Effector memory CD8-positive, alpha-beta T cell (primary cell): ENCODE measurements at places on chromosomes 1 and 21.

DNA sequence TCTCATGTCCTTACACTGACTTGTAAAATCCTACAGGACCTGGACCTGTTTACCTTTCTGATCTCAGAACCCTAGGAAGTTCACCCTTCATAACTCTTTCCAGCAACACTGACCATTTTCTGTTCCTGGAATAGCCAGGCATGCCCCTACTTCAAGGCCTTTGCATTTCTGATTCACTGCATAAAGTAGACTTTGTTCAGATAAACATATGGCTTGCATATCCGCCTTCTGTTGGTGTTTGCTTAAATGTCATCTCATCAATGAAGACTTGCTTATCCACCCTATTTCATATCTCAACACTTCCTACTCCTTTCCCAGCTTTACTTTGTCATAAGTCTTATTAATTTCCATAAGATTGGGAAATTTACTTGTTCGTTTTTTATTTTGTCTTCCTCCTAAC, 57.4 kb downstream of the HSPA13 start:
- DNase-seq: no peak

DNA sequence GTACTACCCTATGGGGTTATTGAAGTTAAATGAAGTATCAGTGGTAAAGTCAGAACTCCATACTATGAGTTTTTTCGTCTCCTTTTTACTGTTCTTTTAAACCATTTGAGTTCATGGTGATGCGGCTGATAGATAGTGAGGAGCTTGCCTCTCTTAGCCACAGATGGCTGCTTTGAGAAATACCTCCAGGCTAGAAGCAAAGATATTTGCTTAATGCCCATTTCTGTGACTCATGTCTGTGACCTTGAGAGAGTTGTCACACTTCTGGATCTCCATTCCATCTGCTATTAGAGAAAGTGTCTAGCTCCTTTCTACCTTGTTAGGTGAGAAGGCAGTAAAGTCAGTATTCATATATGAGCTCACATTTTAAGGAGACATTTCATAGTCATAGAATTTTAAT, 89.5 kb upstream of the PLXNA2 start:
- no peak for DNase-seq

- no peak for DNase-seq
Measured at GRCh38 chr21:29382030-29382654, 83.4 kb downstream of the BACH1 start.

DNA sequence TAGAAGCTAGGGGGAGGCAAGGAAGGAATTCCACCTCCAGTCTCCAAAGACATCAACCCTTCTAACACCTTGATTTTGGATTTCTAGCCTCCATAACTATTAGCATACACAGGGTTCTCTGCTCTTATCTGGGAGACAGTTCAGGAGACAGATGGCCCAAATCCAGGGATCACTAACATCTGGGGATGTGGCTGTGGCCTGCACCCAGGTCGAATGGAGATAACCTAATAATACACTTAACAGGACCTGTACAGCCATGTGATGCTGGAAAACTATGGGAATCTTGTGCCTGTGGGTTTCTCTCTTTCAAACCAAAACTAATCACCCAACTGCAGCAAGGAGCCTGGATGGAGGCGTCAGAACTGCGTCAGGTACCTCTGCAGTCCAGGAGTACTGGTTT, 47.6 kb downstream of the KIAA0319L start:
- DNase-seq: no peak

DNA sequence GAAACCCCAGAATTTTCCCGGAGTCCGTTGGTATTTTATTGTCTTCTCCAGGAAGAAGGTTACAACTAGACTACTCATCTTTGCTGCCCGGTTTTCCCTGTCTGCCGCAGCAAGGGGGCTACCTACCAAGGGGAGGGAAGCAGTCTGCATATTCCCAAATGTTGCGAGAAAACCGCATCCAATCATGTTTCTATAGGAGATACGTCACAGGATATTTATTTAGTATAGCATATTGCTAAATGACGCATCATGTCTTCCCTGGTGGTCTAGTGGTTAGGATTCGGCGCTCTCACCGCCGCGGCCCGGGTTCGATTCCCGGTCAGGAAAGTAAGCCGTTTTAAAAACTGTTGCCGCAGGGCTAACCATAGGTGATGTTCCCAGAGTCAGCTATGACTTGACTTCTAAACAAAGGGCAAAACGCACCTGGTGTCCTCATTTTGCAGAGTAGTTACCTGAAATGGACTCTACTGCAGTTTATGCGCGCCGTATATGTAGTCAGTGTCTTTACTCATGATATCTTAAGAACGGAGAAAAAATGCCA, 15.2 kb upstream of the ZNF692 start:
- peak; percentile 91 for DNase-seq

DNA sequence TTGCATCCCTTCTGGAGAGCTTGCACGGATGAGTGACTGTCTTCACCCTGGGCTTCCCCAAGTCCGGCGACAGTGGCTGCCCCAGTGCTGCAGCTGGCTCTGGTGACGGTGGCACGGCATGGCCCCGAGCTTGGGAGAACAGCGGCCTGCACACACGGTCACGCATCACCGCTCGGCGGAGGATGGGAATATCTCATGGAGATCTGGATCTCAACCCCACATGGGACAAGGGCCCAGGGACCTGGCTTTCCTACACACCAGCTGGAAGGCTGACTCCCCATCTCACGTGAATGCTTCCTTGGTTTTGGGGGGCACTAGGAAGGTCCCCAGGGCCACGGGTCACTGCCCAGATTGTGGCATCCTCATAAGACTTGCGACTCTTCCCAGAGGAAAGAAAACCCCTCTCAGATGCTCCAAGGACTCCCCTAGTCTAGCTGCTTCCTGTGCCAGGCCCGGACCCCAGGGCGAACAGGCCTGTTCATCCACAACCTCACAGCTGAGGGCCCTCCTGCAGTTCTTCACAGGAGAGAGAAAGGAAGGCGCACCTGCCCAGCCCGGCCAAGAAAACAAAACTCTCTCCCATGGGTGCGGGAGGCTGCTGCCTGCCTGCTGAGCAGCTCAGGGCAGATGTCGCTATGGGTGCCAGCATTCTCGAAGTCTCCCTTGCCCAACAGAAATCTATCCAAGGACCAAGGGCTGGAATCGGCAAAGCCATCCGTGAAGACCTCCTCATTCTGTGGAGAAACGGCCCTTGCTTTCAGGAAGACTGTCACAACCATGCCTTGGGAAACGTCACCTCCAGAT, 9.9 kb downstream of the CFAP410 start:
- DNase-seq: no peak

GRCh38 chr1:228358039-228358763, 48.4 kb downstream of the TRIM11 start:
- DNase-seq: no peak
